ENCODE measurements at places on chromosomes 5 and 9.

DNA sequence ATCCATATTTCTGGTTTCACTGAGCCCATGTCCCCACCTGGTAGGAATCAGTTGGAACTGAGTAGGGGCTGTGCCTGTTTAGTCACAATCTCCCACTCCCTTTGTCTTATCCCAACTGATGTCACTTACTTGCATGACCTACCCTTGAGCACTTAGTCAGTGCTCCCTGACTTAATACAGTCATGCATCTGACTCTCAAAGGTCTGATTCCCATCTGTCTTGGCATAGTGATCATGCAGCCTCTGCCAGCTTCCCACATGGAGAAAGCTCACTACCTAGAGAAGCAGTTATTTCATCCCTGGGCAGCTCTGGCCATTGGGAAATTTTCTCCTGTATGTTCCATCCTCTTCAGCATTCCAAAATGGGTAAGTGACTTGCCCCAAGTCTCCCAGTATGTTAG lies 24.8 kb downstream of the ABLIM3 start:
- no peak for DNase-seq

GRCh38 chr9:119126040-119126439 lies 243.2 kb downstream of the BRINP1 start:
- no peak for DNase-seq

GRCh38 chr9:82034956-82035731 lies 46.6 kb downstream of the SPATA31D1 start:
- no peak for DNase-seq

GRCh38 chr9:70256123-70256551 lies 2.6 kb upstream of the SMC5 start:
- no peak for DNase-seq

DNA sequence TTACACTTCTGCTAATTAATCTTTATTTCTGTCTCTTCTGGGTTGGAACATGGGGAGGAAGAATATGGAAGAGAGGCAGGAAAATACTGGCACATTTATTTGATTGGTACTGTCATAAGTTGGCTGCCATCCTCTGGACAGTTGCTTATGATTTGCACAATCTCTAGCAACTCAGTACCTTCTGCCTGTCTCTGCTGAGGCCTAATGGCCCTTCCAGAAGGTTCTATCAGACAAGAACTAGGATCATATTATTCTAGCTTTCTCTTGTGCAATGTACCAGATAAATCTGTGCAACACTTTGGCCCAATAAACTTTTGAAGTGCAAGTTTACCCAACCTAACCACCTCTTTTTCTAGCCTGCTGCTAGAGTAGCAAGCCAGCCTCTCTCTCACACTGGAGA lies 335.0 kb downstream of the ARRDC3 start:
- DNase-seq, result no peak

DNA sequence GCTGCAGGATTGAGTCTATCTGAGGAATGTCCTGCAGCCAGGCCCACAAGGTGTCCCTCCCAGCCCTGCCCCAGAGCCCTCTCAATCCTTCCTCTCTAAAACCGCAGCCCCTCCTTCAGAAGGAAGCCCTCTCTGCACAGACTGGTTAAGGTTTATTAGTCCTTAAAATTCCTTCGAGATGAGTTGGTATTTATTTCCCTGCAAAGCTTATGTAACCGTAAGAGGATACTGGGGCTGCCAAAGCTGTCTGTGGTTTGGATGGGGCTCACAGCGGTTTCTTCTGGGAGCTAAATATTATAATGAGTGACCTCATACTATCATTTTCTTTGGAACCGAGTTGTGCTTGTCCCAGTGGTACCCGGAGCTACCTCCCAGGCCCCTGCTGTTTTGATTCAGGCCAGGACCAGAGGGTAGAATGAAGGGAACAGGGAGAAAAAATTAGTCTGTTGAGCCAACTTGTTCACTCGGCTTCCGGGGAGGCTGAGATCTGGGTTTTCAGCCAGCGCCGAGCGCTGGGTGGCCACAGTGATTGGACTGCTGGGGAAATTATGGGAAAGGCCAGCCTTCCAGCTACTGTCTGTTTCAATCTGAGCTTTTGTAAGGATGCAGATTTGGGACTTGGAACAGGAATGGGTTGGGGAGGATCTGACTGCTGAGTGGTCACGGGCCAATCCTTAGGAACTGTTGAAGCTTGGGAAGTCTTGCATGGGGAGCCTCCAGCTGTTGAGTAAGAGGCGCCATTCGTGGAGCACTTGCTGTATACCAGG lies 107.5 kb downstream of the NDFIP1 start:
- DNase-seq, result no peak

GRCh38 chr5:179912386-179912785 lies 4.7 kb upstream of the TBC1D9B start:
- DNase-seq, result no peak

DNA sequence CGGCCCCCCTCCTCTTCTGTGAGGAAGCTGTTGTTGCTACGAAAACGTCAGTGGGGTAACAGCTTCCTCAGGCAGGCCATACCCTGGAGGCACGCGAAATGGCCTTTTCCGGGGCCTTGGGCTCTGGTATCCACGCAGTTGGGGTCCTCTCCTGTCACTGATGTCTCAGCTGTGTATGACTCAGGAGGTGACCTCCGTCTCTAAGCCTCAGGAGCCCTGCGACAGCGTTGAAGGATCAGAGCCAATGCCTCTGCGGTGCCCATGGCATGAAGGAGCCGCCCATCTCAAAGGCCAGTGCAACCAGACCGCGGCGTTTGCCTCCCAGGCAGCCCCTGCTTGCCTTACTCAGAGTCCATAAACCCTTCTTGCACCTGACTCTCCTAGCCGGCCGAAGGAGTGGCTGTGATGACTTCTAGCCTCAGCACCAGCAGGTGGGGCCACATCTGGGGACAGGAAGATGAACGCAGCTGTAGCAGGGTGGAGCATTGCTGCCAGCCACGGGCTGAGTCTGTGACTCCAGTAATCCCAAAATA lies 1.0 kb upstream of the MXD3 start:
- DNase-seq, result no peak

All from activated T-cell treated with anti-CD3 and anti-CD28 coated beads for 1 hour (primary cell).